ENCODE measurements at places on chromosomes 7 and 10.

DNA sequence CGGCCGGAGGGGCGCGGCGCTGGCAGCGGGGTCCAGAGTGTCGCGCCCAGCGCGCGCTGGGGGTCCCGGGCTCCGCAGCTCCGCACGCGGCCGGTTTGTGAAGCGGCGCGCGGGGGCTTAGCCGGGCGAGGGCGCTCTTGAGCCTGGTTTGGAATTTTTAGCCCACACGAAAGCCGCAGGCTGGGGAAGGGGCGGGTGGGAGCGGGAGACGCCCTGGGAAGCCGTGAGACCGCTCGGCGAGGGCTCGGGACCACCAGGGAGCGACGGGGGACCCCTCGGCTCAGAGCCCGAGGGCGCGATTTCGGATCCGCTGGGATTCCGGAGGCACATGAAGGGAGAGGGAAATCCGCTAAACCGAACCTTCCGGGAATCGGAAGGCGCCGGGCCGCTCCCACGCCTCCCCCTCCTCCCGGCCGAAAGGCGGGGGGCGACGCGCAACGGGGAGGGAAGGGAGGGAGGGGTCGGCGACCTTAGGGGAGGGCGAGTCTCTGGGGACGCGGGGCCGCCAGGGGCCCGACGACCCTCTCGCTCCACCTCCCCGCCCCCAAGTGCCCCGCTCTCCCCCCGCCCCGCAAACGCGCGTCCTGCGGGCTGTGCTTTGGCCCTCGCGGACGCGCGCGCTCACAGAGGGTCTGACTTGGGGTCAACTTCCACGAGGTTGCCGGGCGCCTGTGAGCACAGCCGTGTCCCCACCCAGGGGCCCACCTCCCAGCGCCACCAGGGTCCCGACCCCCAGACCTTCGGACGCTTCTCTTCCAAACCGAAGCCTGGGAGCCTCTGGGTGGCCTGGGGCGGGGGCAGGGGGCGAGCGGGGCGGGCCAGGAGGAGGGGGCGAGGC lies 5.1 kb upstream of the ELFN1 start:
- peak overlapping the region; percentile 47 for H3K4me3 ChIP-seq
- H3K27ac ChIP-seq, result no peak overlapping the region
- peaks cover 6% of the 10 kb centered on the region for H3K4me1 ChIP-seq
- H3K36me3 ChIP-seq, result no peaks in the 10 kb centered on the region
- DNase-seq, result peak; percentile 85
- H3K27me3 ChIP-seq, result peaks cover 47% of the 10 kb centered on the region

DNA sequence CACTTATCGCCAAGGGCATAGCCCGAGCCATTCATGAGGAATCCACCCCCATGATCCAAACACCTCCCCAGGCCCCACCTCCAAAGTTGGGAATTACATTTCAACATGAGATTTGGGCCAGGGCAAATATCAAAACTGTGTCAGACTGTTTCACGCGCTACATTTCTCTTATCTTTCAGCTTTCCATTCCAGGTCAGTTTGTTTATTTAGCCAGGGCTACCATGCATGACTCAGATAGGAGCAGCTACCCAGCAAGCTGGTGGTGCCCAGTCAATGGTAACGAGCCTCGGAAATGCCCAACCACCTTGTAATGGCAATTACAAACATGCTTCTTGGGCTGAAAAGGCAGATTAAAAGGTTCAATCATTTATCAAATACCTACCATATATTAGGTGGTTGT lies 43.6 kb upstream of the BAMBI start:
- no peaks in the 10 kb centered on the region for H3K4me1 ChIP-seq
- H3K4me3 ChIP-seq, result no peak overlapping the region
- peaks cover 3% of the 10 kb centered on the region for H3K27me3 ChIP-seq
- DNase-seq, result no peak
- no peak overlapping the region for H3K27ac ChIP-seq
- no peaks in the 10 kb centered on the region for H3K36me3 ChIP-seq

- H3K27ac ChIP-seq, result no peak overlapping the region
- no peaks in the 10 kb centered on the region for H3K36me3 ChIP-seq
- no peaks in the 10 kb centered on the region for H3K27me3 ChIP-seq
- no peak overlapping the region for H3K4me3 ChIP-seq
- H3K4me1 ChIP-seq, result no peaks in the 10 kb centered on the region
- DNase-seq, result no peak
These were observed 408.1 kb downstream of the AUTS2 start for GRCh38 chr7:70006261-70006920.

- H3K27me3 ChIP-seq, result no peaks in the 10 kb centered on the region
- peaks cover 3% of the 10 kb centered on the region for H3K4me1 ChIP-seq
- no peak overlapping the region for H3K27ac ChIP-seq
These were observed 247.7 kb downstream of the TFEC start for GRCh38 chr7:115782696-115783490.

DNA sequence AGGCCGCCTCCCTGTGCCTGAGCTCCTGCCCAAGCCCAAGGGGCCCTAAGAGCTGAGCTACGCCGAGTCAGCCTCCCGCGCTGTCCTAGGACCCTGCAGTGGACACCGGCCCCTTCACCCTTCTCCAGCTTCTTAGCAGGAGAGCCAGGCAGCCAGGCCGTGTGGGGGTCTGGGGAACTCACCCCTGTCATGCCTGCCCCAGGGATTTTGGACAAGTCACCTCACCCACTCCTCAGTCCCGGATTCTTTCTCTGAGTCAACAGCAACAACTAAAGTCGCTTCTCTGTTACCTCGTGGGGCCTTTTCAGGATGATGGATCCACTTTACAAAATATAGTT lies 79.3 kb downstream of the MKI67 start:
- H3K27me3 ChIP-seq, result peaks cover 9% of the 10 kb centered on the region
- H3K36me3 ChIP-seq, result no peaks in the 10 kb centered on the region
- no peak overlapping the region for H3K27ac ChIP-seq
- H3K4me1 ChIP-seq, result peaks cover 10% of the 10 kb centered on the region

- no peak overlapping the region for H3K27ac ChIP-seq
- peaks cover 77% of the 10 kb centered on the region for H3K36me3 ChIP-seq
- no peak for DNase-seq
- H3K4me3 ChIP-seq, result no peak overlapping the region
- peaks cover 6% of the 10 kb centered on the region for H3K4me1 ChIP-seq
- no peaks in the 10 kb centered on the region for H3K27me3 ChIP-seq
These were observed 55.0 kb downstream of the TRIM24 start for GRCh38 chr7:138515001-138515528.

GRCh38 chr7:152597507-152597906 lies 78.4 kb downstream of the XRCC2 start:
- DNase-seq, result no peak
- no peak overlapping the region for H3K27ac ChIP-seq
- H3K27me3 ChIP-seq, result no peaks in the 10 kb centered on the region
- H3K36me3 ChIP-seq, result no peaks in the 10 kb centered on the region
- H3K4me1 ChIP-seq, result no peaks in the 10 kb centered on the region

GRCh38 chr7:106283831-106284713 lies 711 bp downstream of the NAMPT start:
- peak; percentile 58 for DNase-seq
- H3K4me3 ChIP-seq, result peak overlapping the region; percentile 94
- peaks cover 11% of the 10 kb centered on the region for H3K4me1 ChIP-seq
- H3K36me3 ChIP-seq, result no peaks in the 10 kb centered on the region
- peak overlapping the region; percentile 93 for H3K27ac ChIP-seq
